ENCODE measurements at places on chromosomes 7 and 10.

DNA sequence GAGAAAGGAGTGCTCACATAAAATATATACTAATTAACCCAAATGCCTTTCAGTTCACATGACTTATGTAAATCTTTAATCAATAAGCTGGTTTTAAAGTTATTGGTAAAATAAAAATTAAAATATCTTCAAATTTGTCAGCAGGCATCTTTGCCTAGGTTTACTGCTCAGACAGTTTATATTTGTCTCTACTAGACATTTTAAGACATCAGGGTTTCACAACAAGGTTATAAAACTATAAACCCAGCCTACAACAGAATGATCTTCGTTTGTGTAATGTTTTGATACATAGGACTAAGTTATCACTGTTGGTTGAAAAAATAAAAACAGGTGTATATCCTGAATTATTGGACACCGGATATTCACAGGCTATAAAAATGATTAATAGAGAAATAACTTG is 67.4 kb downstream of the TYW1B start:
- no peak for DNase-seq

GRCh38 chr10:55283031-55283430 is 482.0 kb upstream of the PCDH15 start:
- no peak for DNase-seq

- DNase-seq: no peak
These were observed 11.1 kb upstream of the GIMAP7 start for GRCh38 chr7:150503581-150503980.

- no peak for DNase-seq
These were observed 9.7 kb downstream of the SNX13 start for GRCh38 chr7:17930546-17930945.

- DNase-seq: no peak
These were observed 65.4 kb downstream of the CDK14 start for GRCh38 chr7:90661290-90662151.

DNA sequence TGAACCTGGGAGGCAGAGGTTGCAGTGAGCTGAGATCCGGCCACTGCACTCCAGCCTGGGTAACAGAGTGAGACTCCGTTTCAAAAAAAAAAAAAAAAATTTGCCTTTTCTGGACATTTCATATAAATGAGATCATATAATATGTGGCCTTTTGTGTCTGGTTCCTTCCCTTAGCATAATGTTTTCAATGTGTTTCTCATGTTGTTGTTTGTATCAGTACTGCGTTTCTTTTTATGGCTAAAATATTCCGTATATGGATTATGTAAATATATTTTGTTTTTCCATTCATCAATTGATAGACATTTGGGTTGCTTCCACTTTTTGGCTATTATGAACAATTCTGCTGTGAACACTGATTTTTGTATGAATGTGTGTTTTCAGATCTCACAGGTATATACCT is 257.6 kb downstream of the CCDC3 start:
- no peak for DNase-seq

- DNase-seq: no peak
These were observed 4.4 kb downstream of the LARP4B start for GRCh38 chr10:927131-927530.

DNA sequence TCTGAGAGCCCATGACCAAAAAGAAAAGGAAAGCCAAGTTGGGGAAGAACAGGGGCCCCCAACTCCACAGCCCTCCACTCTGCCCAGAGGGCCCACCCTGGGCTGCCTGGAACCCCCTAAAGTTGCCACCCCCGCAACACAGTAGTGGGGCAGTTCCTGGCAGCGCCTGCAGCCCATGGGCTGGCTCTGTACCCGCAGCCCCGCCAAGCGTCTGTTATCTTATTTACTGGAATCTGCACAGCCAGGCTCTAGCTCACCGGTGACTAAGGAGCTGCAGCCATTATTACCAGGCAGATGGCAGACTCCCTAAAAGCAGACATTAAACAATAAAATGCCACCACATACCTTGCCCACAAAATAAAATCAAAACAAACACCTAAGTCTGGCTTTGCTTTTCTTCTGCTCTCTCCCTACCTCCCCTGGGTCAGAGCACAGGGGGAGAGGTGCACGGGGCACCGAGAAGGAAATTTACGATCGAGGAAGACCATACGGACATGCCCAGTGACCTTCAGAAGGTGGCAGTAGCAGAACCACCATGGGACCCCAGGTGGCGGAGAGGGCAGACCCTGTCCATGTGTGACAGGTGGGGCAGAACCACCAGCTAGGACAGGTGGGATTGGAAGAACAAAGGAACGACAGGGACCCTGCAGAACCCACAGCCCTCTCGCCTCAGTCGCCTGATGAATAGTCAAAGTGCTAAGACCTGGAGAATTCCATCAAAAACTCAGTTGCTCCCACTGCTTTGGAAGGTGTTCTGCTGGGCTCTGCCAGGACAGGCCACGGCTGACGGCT is 66.3 kb downstream of the PRKAG2 start:
- DNase-seq: no peak

GRCh38 chr7:121049028-121049791 is 60.7 kb downstream of the CPED1 start:
- DNase-seq: no peak

DNA sequence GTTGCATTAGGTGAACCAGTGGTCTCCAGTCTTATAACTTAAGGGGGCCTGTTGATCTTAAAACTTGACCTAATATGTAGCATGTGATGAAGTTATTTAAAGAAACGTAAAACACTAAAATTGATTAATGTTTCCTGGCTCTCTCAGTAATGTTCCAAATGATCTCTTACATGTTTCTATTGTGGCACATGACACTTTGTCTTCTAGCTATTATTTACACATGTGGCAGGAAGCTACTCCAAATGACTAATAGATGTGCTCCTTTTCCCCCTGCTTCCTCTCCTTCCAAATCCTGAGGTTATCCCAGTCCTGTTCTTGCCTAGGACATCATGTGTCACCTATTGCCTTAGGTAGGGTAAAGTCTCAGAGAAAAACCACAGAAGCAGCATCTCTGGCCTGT is 89.4 kb downstream of the FAS start:
- no peak for DNase-seq

DNA sequence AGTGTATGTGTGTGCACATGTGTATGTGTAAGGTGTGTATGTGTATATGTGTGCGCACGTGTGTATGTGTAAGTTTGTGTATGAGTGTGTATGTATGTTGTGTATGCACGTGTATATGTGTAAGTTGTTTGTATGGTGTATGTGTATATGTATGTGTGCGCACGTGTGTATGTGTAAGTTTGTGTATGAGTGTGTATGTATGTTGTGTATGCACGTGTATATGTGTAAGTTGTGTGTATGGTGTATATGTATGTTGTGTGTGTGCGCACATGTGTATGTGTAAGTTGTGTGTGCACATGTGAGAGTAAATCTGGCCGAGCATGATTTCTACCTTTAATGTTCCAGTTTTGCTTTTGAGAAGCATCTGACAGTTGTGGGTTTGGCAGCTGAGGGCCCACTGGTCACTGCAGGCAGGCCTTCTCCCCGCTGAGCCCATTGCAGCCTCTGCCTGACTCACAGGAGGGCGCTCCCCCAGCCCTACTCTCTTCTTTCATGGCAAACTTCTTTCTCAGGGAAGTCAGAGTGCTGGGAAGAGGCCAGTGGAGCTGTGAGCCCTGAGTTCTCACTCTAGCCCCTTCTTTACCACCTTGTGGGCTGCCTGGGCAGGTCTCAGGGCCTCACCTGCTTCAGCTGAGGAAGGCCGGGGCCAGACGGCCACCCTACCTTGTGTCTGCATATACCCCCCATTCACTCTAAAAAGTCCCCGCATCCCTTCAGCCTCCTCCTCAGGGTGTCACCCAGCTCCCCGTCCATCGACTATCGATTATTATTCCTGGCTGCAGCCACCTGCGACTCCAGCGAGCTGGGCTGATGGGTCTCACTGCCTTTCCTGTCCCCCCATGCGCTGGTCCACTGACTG is 11.2 kb downstream of the WDR86 start:
- DNase-seq: no peak
